ENCODE measurements at places on chromosomes 7 and 10.

- no peak for DNase-seq
Observed at GRCh38 chr10:72049969-72050781, 38.2 kb downstream of the SPOCK2 start.

GRCh38 chr10:30348378-30348776, 701 bp downstream of the MTPAP start:
- no peak for DNase-seq

DNA sequence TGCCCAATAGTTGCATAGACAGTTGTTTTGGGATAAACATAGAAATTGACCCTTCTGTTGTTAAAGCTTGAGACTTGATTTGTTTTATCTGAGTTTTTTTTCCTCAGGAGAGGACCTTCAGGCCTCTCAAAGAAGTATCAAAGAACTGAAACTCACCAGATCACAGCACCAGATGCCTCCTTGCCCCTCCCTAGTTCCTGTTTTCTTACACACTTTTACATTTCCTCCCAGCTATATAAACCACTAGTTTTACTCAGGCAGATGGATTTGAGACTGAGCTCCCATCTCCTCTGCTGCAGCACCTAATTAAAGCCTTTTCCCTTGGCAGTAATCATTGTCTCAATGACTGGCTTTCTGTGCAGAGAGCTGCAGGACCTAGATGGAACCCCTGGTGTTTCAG, 150.6 kb upstream of the NRG3 start:
- no peak for DNase-seq

DNA sequence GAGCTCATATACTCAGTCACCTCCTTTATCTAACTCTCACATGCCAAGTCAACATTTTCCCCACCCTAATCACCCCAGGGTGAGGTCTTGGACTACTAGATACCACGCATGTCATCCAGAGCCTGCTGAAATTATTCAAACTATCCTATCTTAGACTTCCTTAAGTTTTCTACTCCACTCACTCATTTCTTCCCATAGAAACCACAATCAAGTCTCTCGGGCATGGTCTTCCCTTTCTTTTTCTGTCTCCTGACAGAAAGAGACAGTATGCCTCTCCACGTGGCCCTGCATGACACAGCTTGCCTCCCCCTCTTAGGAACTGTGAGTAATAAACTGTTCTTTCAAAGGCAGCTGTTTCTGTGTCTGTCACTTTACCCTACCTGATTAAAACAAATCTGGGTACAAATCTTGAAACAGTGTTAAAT, 29.4 kb downstream of the TAS2R41 start:
- DNase-seq = no peak

DNA sequence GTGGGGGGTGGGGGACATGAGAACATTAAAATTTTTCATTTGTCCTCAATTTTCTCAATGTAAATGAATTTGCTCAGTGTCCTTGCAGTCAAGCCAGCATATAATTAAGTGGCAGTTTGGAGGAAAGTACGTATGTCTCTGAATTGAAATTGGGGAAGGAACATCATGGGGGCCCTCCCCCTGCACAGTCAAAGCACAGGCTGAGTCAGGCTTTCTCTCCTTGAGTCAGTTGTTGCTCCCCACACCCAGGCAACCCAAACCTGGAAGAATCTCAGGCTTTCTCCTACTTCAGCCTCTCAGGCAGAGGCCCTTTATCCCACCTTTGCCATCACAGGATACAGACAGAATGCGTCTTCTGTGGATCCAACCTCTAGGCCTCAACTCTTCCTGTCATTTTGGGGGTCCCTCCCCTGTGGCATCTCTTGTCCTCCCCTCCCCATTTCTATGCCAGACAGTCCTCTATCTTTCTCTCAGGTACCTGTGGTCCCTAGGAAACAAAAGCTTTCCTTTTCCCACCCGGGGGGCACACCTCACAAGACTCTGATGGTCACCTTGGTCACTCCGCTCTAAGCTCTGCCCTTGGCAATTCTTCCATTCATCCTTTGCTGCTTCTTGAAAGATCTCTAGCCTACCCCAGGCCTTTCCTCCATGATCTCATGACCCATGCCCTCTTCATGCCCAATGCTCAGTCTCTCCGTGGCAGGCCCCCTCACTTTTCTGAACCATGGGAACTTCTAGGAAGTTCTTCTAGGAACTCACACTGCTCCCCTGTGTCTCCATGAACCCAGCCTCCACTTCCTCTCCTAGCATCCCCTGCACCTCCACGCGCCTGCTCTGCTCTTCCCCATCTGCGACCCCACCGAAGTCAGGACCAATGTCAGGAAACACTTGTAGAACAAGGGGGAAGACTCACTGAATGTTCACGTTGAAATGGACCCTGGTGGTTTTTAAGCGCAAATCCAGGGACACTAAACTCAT, 40.4 kb downstream of the CREB3L2 start:
- no peak for DNase-seq

GRCh38 chr7:126668367-126668752, 584.4 kb downstream of the GRM8 start:
- no peak for DNase-seq

DNA sequence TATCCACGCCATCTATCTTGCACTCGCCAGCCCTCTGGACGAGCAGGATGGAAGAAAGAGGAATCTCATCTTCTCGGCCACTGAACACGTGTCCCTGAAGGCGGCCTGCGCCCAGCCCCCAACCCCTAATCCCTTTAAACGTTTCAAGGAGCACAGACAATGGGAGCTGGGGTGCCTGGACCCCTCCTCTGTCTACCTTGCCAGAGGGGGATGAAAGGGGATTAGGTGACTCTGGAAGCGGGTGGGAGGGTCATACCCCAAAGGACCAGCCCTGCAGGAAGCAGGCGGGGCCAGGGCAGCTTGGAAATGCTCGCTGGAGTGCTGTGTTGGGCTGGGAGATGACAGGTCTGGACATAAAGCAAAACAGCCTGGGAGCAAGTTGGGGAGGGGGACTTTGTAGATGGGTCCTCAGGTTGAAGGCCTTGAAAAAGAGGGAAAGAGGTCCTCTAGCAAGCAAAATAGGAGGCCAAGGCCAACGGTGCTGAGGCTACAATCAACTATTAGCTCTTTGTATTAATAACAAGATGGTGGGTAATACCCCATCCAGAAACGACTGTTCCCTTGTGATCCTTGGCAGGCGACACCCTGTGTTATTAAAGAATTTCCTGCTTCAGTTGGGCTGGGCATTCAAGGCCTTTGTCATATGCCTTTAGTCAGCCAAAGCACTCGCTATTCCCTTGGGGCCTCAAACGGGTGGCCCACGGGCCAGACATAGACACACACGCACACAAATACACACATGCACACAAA, 126.5 kb upstream of the UNC5B start:
- DNase-seq = no peak

Measured in stimulated activated CD8-positive, alpha-beta memory T cell treated with anti-CD3 and anti-CD28 coated beads, Interleukin-4, amount 100 ng/mL, for 4 hours (primary cell).